ENCODE measurements at places on chromosomes 11 and 22.

GRCh38 chr11:47991266-47991830, 11.0 kb downstream of the PTPRJ start:
- peak; percentile 82 for DNase-seq

- DNase-seq, result no peak
These were observed 6.4 kb upstream of the CCKBR start for GRCh38 chr11:6253197-6253596.

DNA sequence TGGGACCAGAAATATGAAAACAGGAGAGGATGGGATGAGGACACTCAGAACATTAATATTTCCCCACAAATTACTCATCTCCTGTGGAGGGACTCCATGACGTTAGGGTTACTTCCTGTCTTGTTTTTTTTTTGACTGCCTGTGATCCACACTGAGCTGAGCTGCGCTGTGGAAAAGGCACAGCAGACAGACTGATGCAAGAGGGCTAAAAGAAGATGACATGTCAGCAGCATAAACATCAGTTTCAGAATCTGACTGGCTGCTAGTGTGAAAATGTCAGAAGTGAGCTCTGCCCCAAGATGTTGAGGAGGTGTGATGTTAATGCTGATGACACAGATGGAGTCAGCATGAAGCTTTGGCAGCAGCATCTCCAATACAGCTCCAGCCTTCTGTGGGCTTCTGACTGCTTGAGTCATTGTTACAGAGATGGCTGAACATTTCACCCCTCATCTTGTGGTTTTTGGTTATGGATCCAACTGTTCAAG, 286.8 kb downstream of the BLID start:
- DNase-seq, result no peak

DNA sequence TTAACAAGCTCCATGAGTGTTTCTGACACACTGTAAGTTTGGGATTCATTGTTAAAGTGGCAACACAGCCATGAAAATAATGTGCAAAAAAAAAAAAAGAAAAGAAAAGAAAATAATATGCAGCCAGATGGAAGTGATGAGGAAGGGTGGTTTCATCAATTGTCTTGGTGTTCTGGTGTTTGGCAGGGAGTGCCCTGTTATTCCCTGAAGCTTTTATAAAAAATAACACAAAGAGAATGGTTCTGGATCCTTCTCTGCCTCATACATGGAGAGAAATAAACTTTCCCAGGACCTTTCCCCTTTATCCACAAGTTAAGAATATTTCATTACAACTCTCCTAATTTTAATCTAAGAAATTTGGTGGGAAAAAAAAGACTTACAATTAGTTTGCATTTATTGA, 16.7 kb downstream of the AMOTL1 start:
- DNase-seq, result no peak

GRCh38 chr11:61688365-61689163, 8.4 kb downstream of the DAGLA start:
- no peak for DNase-seq

- DNase-seq, result no peak
These were observed 83.1 kb downstream of the OR5AK2 start for GRCh38 chr11:57071829-57072228.

- no peak for DNase-seq
These were observed 26.8 kb downstream of the WBP2NL start for GRCh38 chr22:42025421-42025820.

- no peak for DNase-seq
These were observed 47.6 kb upstream of the PARVG start for GRCh38 chr22:44133161-44133560.

DNA sequence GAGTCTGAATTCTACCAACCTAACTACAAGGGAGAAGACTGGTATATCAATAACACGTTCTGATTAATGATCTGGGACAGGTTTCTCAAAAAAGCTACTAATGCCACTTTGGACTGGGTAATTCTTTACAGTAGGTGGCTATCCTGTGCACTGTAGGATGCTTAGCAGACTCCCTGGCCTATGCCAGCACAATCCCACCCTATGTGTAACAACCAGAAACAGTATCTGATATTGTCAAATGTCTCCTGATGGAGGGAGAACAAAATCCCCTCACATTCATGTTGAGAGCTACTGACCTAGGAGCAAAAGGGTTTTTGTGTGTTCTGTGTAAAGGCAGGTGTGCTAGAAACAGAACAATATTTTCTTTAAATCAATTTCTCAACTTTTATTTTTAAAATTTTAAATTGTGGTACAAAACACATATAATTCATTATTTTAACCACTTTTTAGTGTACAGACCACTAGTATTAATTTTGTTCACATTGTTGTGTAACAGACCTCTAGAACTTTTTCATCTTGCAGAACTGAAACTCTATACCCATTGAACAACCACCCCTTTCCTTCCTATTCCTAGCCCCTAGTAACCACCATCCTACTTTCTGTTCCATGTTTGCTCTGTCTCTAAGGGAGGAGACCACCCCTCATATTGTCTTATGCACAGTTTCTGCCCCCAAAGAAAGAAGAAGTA, 2.1 kb upstream of the MS4A6A start:
- no peak for DNase-seq

GRCh38 chr11:17379383-17380180, 8.9 kb downstream of the KCNJ11 start:
- DNase-seq, result no peak

- DNase-seq, result no peak
These were observed 24.0 kb downstream of the RNF185 start for GRCh38 chr22:31184015-31184414.

DNA sequence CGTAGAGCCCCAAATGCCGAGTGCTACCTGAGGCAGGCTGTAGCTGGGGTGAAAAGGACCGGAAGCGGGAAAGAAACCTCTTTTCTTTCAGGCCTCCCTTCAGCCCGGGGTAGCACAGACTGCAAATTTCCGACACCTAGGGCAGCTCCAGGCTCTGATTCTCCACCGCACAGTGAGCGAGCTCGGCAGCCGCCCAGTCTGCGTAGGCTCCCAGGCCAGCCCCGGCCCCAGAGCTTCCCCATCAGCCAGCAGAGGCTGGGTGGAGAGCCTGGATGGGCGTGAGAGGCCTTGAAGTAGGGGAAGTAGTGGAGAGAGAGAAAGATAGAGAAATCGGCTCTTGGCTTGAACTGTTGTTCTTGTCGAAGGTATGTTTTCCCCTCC, 9.3 kb upstream of the PAX6 start:
- DNase-seq, result no peak

- no peak for DNase-seq
These were observed 53.6 kb downstream of the SLC35F2 start for GRCh38 chr11:107804971-107805370.

GRCh38 chr11:74909812-74910211, 39.1 kb downstream of the XRRA1 start:
- no peak for DNase-seq

DNA sequence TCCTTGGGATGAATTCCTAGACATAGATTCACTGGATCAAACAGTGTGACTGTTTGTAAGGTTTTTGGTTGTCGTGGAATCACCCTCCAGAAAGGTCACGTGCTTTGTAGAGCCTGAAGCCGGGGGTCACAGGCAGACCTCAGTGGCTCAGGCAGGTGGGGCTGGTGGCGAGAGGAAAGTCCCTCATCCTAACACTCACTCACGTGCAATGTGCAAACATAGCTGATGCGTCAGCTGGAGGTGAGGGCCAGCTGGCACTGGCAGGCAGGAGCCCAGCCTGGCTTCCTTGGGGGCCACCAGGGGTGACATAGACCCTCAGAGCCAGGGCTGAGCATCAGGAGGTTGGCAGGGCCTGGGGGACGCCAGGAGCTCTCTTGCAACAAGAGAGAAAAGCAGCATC, 90.0 kb downstream of the ARHGAP8 start:
- DNase-seq, result no peak

GRCh38 chr11:2328021-2328420, 26.2 kb downstream of the TSPAN32 start:
- DNase-seq, result no peak

- DNase-seq, result no peak
These were observed 210.9 kb upstream of the E2F8 start for GRCh38 chr11:19451609-19452008.

DNA sequence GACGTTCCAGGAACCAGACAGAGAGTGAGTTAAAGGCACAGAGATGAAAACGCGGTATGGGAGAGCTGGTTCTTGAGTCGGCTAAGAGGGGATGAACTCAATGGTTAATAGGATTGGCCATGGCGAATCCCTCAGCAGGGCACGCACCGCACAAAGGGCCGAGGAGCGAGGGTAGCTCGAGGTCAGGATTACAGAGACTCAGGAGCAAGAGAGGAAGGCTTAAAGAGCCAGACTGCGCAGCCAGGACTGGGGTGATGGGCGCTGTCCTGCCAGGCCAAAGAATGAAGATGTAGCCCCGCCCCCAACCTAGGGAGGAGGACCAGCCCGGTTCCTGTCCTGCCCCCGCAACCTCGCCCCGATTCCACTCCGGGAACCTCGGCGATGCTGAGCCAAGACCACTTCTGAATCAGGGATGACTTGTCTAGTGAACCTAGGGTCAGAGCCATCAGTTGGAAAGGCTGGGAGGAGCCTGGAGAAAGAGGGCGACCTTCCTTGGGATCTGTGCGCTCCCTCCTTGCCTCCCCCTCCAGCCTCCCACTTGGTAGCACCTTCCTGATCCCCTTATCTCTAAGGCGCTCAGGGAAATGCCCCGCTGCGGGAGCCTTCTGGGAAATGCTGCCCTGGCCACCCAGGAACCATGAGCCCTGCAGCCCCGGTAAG, at the start of gene PLEKHB1:
Gene PLEKHB1, plus strand, starts transcription at position 610 of the 660 bp plus-strand sequence. Its CDS starts 28 bp downstream, at position 638.
- DNase-seq, result no peak

- DNase-seq, result no peak
These were observed 37.1 kb upstream of the IL17RA start for GRCh38 chr22:17047656-17048055.

DNA sequence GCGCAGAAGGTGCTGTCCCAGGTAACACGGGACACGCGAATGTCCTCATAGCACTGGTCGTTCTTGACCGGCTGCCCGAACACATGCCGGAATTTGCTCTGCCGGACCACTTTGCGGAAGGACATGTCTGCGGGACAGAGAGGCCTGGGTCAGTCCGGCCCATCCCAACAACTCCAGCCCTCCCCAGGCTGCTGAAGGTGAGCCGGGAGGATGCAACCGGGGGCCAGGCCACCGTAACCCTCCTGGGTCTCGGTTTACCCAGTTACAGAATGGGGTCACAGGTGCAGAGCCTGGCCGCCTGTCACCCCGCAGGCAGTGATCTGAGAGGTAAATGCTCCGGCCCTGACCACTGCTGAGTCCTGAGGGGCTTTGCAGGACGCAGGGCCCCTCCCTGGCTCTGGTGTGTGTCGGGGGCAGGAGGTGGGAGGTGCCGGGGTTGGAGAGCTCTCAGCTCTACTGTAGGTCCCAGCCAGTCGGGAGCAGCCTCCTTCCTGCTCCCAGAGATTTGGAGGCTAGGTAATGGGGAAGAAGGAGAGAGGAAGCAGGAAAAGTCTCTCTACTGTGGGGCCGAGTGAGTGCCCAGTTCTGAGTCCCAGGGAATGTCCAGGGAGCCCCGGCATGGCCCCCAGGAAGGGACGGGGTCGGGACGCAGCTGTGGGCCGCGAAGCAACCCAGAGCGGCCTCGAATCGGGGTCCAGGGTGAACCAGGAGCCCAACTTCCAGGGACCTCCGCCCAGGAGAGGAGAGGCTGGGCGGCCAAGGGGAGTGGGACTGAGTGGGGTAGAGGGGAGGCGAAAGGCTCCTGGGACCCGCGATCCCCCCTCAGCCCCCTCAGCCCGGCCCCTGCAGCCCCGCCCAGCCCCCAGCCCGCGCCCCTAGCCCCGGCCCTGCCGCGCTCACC, 522 bp downstream of the CORO1B start:
- DNase-seq, result no peak

DNA sequence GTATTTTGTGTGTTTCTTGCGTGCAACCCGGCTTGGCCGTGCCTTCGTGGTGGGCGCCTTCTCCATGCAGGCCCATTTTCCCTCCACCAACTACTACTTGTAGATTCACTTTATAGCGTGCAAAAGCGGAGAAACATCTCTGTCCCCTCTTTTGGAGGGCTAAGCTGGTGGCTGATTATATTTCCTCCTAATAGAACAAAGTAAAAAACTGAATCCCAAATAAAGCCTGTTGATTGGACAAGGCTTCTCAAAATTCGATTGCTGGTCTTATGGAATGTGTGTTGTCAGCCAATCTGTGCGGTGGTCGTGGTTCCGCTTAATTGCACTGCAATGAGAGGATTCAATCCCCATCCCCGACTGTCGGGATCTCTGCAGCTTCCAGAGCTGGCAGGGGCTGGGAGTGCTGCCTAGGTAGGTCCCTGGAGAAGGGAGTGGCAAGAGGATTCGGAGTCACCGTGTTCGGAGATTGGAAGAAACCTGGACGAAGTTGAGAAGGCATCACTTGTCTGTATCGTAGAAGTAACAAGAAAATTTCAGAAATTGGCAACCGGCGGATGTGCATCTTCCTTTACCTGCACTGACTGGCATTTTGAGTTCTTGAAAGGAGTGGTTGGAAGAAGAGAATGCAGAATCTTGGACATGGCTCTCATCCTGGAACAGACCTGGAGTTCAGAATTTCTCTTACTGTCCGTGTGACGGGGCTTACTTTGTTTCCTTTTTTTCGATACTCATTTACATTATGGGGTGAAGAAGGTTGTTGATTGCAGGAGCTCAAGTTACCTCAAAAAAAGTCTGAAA, 1.1 kb downstream of the HMGXB4 start:
- DNase-seq, result peak; percentile 39

GRCh38 chr11:84581083-84581482, 1046.1 kb downstream of the DLG2 start:
- DNase-seq, result peak; percentile 45

- DNase-seq, result no peak
These were observed 109.3 kb downstream of the DDX10 start for GRCh38 chr11:108774037-108774730.

- no peak for DNase-seq
These were observed 22.2 kb downstream of the NUP50 start for GRCh38 chr22:45185718-45186514.

DNA sequence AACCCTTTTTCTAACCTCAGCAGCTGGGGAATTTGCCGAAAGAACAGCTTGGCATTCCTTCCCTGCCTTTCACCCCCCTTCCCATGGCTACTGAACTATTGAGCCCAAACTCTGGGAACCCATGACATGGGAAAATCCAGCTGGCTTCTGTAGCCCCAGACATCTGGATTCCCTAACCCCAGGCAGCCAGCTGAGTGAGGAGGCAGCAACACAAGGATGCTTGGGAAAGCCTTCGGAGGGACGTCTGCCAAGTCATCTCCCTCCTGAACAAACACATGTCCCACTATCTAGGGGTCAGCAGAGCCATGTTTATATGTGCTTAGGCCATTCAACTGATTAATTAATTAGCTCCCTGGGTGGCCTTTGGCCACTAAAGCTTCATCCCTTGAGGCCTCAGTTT, 21.6 kb downstream of the LRRC55 start:
- DNase-seq, result no peak

DNA sequence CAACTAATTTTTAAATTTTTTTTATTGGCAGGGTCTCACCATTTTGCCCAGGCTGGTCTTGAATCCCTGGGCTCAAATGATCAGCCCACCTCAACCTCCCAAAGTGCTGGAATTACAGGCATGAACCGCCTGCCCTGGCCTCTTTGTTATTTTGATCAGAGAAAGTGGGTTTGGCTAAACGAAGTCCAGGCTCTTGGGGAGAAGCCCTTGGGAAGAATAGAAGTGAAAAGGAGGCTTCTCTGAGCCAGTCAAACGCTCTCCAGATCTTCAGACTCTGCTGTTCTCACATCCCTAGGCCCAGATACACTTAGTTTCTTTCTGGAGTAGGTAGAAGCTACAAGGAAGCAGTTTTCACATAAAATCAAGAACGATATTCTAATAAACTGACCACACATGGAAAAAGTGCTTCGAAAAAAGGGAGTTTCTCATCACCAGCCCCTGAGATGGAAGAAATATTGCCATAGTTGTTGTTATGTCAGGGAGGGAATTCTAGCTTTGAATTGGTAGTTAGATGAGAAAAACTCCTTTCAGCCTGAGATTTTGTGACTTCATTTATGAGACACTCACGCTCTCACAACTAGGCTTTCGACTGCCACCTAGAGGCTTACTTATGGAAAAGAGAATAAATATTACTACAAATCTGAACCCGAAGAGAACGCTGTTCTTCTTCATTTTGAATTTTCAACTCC, 41.7 kb upstream of the AQP11 start:
- peak; percentile 83 for DNase-seq

All from NCI-H1417 (cell line).